Cerebellar cortex (tissue), 1 donor: ENCODE measurements at places on chromosomes 2 and 18.
A peak's percentile ranks its signal among the peaks of the same experiment; 100 is the strongest.

DNA sequence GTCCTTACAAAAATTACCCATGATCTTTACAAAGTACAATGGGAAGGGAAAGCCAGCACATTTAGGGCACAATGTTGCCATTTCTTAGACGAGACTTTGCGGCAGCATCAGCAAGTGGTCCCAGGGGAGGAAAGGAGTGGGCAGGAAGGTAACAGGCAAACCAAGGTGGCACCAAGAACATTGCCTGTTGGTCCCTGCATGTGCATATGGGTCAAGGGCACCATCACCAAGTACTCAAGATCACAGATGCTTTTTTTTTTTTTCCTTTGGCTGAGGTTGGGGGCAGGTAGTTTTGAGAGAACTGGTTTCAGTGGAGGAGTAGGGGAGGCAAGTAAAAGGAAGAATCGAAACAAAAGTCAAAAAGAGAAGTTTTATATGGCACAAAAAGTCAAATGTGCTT lies 752 bp upstream of the CYTIP start:
- DNase-seq: no peak

DNA sequence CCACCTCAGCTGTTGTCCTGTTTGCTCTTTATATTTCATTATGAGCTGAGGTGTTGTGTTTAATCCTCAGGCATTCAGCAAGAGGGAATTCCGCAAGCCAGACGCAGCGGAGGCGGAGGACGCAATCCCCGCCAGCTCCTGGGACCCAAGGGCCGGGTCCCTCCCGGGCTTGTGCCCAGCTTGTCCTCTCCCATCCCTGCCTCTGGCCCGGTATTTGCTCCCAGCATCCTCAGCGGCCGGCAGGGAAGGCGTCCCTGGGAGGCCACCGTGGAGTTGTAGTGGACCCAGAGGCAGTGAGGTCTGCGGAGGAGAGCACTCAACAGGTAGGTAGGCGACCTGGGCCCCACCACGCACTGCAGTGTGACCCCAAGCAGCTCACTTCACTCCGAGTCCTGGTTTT lies 42.5 kb upstream of the FOSL2 start:
- no peak for DNase-seq

DNA sequence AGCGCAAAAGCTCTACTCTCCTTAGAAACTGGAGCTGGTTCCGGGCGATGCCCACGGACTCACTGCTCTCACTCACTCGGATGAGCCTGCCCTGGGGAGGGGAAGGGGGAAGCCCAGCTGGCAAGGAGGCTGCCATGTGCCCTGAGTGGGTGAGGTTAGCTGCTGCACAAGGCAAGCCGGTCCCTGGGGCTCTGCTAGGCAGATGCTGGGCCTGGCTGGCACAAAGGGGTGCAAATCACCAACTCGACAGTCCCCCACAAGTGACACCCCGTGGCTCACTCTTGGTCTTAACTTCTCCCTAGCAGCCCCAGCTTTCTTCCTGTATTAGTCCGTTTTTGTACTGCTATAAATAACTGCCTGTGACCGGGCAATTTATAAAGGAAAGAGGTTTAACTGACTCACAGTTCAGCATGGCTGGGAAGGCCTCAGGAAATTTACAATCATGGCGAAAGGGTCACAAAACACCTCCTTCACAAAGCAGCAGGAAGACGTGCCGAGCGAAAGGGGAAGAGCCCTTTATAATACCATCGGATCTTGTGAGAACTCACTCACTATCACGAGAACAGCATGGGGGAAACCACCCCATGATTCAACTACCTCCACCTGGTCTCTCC lies 33.2 kb downstream of the ADCY3 start:
- no peak for DNase-seq

DNA sequence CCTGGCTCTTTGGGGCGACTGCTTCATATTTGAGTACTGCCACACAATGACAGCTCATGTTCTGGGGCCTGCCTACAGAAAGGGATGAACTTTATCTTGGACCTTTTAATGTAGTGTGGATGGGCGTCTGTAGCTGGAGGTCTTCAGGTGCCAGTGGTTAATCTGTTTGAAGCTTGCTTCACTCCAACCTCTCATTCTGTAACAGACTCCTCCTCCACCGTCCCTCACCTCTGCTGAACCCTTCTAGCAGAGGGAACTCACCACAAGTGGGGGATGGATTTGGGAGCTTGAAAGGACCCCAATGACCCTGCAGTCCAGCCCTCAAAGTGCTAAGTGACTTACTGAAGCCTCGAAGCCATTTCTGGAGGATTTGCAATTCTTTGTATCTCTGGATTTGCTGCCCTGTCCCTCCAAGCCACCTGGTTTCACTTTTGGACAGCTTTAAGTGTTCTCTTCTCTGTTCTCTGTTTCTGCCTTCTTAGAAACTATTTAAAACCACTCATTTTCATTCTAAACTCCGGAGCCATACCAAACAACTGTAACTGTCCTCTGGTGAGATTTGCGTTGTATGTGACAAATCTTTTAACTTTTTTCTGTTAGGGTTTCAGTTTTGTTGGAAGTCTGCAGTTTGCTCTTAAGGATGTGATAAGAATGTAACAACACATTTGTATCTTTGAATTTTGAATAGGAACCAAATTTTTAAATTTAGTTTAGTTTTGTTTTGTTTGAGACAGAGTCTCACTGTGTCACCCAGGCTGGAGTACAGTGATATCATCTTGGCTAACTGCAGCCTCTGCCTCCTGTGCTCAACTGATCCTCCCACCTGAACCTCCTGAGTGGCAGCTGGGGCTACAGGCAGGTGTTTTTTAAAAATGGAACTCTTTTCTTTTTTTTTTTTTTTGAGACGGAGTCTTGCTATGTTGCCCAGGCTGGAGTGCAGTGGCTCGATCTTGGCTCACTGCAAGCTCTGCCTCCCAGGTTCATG lies 37.0 kb upstream of the CASP8 start:
- DNase-seq: no peak

DNA sequence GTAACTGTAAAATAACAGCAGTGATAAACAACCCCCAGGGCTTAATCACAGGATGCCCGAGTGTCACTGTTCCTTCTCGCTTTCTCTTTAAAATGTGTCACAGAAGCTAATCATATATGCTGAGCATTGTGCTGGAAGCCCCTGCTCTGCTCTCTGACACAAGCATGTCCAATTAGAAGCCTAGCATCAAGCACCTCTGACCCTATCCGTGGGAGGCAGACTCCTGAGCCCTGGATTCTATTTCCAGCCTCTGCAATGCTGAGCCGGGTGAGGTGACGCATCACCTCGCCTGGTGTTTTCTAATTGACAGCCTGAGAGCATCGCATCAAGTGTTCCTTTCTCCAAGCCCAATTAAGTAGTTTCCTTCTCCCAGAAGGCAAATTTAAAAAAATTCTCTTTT lies 19.7 kb upstream of the SCG2 start:
- DNase-seq: no peak

- no peak for DNase-seq
Observed at GRCh38 chr2:128416806-128417205, 98.1 kb upstream of the HS6ST1 start.

GRCh38 chr18:46721331-46721730 lies 35.5 kb downstream of the ST8SIA5 start:
- peak; percentile 81 for DNase-seq
